ENCODE measurements at places on chromosomes 13 and 19.

- no peak for DNase-seq
These were observed 309.6 kb downstream of the SHISA2 start for GRCh38 chr13:25742220-25742619.

DNA sequence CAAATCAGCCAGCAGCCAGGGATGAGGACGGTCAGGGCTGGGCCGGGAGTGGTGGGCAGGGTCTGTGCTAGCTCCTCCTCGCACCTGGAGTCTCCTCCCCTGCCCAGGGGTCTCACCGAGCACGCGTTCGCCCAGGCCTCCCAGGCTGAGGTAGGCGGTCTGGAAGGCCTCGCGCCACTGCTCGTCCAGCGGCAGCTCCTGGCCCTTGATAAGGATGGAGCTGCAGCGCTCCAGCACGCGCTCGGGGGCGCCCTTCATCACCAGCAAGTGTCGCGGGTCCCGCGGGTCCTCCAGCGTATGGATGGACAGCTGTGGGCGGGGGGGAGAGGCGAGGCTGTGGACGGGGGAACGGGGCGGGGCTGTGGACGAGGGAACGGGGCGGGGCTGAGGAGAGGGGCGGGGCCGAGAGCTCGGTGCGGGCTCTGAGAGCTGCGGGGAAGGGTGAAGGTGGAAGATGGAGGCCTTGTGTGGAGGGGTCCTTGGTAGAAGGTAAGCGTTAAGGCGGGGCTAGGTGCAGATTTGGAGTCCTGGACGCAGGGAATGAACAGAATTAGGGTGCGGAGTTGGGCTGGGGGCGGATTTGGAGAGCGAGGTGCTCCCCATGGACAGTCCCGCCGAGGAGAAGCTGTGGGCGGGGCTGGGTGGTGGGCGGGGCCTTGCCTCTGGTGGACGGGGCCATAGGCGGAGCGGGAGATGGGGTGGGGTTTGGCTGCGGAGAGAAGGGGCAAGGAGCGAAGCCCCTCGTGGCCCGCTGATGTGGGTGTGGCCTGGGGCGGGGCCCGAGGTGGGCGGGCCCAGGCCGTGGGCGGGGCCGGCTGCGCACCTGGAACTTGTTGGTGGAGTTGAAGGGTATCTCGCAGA lies 5.7 kb downstream of the ATP4A start:
- DNase-seq = peak; percentile 61

GRCh38 chr19:932648-933552 lies 7.1 kb downstream of the ARID3A start:
- no peak for DNase-seq

DNA sequence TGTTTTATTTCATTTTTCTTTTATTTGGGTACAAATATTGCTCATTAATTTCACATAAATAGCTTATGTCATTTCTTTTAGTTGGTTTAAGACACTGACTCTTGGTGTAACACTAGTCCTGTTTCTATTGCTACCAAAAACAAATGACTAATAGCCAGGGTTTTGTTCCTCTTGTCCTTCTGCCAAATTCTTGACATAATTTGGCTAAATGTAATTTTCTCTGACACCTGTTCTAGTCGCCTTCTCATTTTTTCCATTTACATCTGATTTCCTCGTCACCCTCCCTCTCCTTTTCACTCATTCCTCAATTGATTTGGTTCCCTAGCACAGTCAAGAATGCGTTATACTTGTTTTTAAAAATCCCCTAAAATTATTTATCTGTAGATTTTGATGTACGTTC lies 1718.7 kb downstream of the EFNB2 start:
- no peak for DNase-seq

- DNase-seq = no peak
These were observed 202.9 kb upstream of the KLHL1 start for GRCh38 chr13:70311191-70311590.

DNA sequence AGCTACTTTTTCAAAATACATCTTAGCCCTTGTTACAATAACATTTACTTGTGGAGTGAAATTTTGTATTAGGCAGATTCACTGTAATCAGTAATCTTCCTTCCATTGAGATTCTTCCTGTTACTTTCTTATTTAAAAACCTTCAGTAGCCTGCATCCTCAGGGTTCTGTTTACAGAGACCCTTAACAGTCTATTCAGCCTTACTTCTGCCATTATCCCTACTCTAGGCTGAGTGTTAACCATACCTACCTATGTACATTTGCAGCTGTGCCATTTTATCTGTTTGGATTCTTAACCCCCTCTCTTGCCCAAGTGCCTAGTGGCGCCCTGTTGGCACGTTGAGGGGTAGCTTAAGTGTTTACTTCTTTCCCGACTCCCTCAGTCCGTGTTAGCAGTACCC lies 71.9 kb downstream of the LRCH1 start:
- no peak for DNase-seq

- DNase-seq = no peak
These were observed 13.5 kb downstream of the PLAUR start for GRCh38 chr19:43656436-43656835.

DNA sequence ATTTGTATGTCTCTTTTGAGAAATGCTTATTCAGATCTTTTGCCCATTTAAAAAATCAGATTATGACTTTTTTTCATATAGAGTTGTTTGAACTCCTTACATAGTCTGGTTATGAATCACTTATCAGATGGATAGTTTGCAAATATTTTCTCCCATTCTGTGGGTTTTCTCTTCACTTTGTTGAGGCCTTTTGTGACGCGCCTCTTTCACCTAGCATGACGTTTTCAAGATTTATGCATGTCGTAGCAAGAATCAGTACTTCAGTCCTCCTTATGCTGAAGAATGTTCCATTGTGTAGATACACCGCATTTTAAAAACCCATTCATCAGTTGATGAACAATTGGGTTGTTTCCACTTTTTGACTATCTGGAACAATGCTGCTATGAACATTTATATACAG lies 13.4 kb downstream of the PABPC3 start:
- DNase-seq = no peak

GRCh38 chr13:103618151-103618550 lies 551.9 kb upstream of the SLC10A2 start:
- no peak for DNase-seq

GRCh38 chr13:83819611-83820010 lies 62.7 kb downstream of the SLITRK1 start:
- no peak for DNase-seq

DNA sequence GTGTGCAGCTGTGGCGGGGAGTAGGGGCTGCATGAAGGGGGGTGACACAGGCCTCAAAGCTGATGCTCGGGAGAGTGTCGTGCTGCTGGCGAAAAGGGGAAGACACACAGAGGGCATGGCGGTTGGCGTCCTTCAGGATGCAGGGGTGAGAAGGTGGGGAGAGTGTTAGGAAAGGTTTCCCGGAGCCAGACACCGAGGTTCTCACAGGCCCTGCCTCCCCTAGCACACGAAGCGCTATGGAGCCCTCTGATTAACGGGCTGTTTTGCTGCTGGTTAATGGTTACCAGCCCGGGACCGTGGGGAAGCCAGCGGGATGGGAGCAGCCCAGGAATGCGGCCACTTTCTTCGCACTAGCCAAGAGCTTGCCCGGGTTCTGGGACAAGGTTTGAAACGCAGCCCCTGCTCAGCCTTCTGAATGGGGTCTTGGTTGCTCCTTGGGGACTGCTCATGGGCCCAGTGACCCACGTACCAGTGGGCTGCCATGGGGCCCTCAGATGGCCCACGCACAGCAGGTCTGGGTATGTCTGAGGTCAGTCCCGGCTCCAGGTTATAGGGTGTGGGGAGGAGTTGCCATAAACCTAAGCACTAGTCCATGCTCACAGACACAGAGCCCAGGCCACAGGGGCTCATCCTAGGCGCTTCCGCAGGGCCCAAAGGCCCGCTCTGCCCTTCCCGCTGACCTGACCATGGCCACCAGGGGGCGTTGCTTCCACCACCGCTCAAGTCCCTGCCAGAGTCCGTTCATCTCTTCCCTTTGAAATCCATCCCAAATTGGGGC lies 31.3 kb upstream of the ISYNA1 start:
- DNase-seq = peak; percentile 63

GRCh38 chr19:28519952-28520861 lies 692.7 kb downstream of the UQCRFS1 start:
- no peak for DNase-seq

GRCh38 chr13:29621841-29622240 lies 26.4 kb upstream of the SLC7A1 start:
- no peak for DNase-seq

DNA sequence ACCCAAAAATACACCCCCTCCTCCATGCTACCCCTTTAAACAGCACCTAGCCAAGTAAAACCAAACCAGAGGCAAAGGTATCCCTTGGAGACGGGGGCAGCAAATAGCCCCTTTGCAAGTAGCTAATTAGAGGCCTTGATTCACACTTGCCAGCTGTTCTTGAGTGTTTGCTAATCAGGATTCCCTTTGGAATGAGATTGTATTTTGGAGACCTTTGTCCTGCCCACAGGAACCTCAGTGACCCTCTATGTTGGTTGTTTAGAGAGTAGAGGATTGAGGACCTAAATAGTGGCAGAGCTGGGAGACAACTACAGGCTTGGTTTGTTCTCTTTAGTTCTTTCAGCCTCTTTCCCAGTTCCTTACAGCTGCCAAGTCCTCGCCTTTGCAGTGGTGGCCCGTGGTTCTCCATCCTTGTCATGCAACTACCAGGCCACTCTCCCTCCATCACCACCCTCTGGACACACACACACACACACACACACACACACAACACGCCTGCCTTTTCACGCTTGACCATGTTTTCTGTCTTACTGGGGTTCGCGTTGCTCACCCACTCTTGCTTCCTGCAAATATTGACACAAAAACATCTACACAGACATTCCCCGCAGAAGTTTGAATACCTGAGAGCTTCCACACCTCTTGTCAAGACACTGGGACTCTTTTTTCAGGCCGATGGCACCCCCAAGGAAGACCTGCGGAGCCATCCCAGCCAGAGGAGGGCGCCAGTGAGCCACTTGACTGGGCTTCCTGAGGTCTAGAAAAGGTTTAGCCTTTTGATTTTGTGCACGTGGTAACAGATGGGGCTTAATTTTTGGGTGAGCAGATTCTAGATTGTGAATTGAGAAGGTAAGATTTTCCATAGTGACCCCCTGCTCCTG lies 80.0 kb upstream of the GPR183 start:
- DNase-seq = peak; percentile 84

DNA sequence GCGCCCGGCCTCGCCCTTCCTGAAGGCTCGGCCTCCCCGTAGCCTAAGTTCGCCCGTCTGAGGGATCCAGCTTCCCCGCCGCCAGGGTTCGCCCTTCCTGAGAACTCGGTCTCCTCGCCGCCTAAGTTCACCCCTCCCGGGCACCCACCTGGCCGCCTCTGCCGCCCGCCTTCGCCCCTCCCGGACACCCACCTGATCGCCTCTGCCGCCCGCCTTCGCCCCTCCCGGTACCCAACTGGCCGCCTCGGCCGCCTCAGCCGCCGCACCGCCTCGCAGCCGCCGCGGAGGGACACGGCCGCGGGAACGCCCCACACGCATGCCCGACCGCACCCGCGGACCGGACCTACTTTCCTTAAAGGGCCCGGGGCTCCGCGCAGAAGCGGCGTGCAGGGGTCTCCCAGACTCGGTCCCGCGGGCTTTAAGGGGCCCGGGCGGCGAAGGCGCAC lies at the start of gene MOB3A:
MOB3A (minus strand) TSS at position 293 of the 446 bp plus-strand sequence. CDS start 17,766 bp downstream, outside the sequence.
- DNase-seq = peak; percentile 90

GRCh38 chr13:74596691-74597090 lies 462.5 kb upstream of the KLF12 start:
- DNase-seq = no peak

GRCh38 chr19:38453596-38453995 lies 20.1 kb downstream of the RYR1 start:
- no peak for DNase-seq

GRCh38 chr19:1265615-1266128 lies 3.5 kb upstream of the CIRBP start:
- DNase-seq = peak; percentile 63

DNA sequence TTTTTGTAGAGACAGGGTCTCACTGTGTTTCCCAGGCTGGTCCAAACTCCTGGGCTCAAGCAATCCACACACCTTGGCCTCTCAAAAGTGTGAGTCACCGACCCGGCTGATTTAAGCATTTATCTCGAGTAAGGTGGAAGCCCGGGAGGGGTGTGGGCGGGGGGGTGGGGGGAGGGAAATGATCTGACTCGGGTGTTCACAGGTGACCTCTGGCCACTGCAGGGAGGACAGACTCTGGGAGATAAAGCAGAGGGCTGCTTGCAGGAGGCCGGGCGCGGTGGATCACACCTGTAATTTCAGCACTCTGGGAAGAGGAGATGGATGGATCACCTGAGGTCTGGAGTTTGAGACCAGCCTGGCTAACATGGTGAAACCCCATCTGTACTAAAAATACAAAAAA lies 7.9 kb downstream of the DENND1C start:
- DNase-seq = no peak

DNA sequence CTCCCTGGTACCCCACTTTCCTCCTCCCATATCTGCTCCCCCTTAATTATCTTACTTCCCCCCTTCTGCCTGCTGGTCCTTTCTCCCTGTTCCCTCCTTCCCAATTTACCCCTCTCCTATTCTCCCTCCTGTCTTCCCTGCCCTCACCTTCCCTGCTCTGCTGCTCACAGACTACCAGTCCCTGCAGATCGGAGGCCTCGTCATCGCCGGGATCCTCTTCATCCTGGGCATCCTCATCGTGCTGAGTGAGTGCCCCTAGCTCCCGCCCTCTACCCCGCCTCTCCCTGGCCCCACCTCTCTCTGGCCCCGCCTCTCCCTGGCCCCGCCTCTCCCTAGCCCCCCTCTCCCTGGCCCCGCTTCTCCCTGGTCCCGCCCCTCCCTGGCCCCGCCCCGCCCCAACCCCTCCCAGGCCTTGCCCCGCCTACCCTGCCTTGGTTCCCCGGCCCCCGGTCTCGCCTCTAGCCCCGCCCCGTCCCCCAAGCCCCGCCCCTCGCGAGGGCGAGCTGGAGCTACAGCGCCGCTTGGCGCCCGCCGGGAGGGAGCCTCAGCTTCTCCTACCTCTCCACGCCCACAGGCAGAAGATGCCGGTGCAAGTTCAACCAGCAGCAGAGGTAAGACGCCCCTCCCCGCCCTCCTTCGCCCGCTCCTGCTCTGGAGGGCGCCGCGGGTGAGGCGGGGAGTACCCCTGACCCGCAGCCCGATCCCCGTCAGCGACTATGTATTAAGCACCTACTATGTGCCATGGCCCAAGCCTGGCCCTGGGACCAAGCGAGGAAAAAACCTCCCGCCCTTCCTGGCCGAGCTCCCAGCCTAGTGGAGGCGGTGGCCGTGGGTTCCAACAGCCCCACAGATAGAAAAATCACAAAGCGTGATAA lies 1.9 kb upstream of the FXYD7 start:
- peak; percentile 96 for DNase-seq

- peak; percentile 71 for DNase-seq
These were observed 14.5 kb downstream of the FFAR2 start for GRCh38 chr19:35462476-35462953.

- DNase-seq = no peak
These were observed 69.7 kb upstream of the GPR183 start for GRCh38 chr13:99376924-99377323.

DNA sequence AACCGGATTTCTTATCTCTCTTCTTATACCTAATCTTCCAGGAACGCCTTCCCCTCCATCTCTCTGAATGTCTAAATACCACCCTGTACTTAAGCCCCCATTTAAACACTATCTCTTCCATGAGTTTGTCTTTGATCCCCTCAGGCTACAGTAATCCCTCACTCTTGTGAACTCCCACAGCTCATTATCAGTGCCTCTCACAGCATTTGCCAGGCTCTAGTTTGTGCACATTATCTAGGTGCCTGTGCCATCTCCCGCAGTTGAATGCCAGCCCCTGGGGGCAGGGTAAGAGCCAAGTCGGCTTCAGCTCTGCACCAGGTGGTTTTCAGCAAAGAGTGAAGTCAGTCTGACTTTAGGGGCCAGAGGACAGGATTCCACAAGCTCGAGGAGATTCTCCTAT lies 71.4 kb downstream of the FREM2 start:
- no peak for DNase-seq

GRCh38 chr13:110173247-110173818 lies 133.6 kb downstream of the COL4A1 start:
- DNase-seq = no peak
